ENCODE measurements at places on chromosomes 11 and 22.

DNA sequence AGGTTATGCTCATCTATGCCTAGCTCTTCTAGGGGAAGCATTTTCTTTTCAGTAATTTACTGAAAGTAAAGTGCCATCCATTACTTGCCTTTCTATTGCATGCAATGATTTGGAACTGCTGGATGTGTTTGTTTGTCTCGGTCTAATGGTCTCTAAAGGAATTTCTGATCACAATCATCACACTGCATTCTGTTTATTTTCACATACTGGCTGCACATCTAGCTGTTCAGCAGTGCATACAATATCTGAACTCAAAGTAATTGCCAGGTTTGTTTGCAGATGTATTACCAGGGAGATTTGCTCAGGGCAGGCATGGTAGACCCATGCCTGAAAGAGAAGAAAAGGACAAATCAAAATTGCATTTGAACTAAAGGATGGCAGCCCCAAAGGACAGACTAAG, 36.4 kb upstream of the CWF19L2 start:
- no peak for DNase-seq

DNA sequence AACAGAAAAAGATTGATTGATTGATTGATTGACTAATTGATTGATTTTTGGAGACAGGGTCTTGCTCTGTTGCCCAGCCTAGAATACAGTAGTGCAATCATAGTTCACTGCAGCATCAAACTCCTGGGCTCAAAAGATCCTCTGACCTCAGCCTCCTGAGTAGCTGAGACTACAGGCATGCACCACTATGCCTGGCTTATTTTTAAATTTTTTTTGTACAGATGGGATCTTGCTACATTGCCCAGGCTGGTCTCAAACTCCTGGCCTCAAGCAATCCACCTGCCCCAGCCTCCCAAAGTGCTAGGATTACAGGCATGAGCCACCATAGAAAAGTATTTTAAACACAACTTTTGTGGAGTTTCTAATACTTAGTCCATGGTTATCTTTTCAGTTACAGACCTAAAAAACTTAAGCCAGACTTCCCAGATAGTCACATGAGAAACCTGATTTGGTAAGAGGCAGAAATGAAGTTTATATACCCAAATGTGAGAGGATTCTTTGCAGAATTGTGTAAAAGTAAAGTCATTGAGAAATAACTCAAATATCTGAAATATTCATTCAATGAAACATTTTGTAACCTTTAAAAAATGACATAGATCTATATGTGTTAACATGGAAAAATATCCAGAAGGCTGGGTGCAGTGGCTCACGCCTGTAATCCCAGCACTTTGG, 186.5 kb downstream of the SWAP70 start:
- no peak for DNase-seq

- DNase-seq = no peak
These were observed 16.9 kb downstream of the TUB start for GRCh38 chr11:8097926-8098325.

- peak; percentile 47 for DNase-seq
These were observed 32.2 kb upstream of the OAF start for GRCh38 chr11:120178561-120179056.

GRCh38 chr11:17542249-17542648, 2.0 kb downstream of the USH1C start:
- DNase-seq = no peak

GRCh38 chr11:86369668-86370067, 5.0 kb upstream of the CCDC81 start:
- no peak for DNase-seq

DNA sequence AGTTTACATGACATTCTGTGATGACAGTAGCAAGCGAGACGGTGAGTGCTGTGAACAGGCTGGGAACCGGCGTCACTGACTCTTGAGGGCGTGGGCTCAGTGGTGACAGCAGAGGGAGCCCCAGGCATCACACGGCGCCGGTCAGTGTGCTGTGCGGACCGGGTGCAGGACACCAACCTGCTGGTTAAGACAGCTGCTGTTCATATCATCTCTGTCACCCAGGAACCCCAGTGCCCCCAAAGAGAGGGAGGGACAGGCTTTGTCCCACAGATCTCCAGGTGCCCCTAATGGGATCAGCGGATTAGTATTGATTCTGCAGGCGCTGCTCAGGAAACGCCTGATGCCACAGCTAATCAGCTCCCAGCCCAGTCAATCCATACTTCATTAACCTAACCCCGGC, 18.4 kb downstream of the B3GAT1 start:
- DNase-seq = no peak

DNA sequence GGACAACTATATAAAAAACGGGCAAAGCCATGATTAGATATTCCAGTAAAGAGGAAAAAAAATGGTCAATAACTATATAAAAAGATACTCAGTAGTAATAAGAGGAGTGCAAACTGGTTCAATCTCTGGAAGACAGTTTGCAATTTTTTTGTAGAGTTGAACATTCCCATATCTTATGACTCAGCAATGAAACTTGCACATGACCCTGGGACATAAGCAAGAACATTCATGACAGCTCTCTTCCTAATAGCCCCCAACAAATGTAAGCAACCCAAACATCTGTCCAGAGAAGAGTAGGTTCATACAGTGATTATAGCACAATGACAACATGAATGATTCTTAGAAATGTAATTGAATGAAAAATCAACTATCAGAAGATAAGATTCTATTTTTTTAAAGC, 21.8 kb upstream of the CSF2RB start:
- no peak for DNase-seq

- DNase-seq = peak; percentile 3
These were observed 1219.6 kb downstream of the BRD1 start for GRCh38 chr22:48607901-48608662.

DNA sequence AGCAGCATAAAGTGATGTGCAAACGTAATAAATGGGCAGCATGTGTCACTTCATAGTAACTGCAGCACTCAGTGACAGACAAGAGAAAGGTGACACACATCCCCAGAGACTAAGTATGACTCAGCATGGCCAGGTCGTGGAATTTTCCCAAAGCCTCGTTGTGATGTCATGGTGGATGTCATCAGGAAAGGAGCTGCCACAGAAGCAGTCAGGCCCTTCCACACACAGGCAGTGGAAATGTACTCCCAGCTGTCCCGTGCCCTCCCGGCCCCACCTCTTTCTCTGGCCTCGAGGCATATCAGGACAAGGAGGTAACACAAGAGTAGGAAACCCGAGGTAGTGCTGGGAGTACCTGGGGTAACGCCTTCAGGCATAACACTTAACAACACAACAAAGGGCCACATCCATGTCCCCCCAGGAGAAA, 8.1 kb downstream of the PC start:
- peak; percentile 77 for DNase-seq

GRCh38 chr22:31193092-31193491, 19.0 kb upstream of the LIMK2 start:
- DNase-seq = no peak

DNA sequence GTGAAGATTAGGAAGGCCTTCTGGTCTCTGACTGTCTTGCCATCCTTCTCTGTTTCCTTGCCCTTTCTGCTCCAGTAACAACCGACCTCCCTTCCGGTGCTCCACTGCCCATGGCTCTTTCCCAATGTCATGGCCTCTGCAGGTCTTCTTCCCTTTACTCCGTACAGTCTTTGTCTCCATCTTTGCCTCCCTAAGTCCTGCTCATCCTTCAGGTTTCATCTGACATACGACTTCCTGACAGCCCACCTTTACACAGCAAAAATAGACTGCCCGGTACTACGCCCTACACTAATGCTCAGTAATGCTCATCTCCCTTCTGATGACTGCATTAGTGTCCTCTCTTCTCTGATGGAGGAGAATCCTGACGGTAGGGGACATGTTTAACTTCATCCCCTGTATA, 63.9 kb downstream of the FBXO7 start:
- DNase-seq = no peak

DNA sequence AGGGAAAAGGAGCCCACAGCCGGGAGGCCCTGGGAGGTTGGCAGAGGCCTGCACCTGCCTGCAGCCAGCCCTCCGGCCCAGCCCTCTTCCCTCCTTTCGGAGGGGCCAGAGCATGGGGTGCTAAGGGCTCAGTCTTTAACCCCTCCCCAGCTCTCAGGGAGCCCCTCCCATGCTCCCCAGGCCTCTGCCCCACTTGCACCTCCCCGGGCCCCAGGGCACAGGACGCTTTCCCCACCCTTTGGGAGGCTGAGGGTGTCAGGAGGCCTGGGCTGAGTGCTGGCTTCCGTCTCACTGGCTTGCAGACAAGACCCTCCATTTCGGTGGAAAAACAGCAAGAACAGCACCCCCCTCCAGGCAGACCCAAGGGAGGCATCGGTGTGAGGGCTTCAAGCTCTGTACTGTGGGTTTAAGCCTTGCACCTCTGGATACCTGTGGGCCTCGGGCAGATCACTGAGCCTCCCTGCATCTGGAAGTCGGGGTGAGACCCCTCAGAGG, 7.3 kb downstream of the ASCL2 start:
- DNase-seq = no peak

DNA sequence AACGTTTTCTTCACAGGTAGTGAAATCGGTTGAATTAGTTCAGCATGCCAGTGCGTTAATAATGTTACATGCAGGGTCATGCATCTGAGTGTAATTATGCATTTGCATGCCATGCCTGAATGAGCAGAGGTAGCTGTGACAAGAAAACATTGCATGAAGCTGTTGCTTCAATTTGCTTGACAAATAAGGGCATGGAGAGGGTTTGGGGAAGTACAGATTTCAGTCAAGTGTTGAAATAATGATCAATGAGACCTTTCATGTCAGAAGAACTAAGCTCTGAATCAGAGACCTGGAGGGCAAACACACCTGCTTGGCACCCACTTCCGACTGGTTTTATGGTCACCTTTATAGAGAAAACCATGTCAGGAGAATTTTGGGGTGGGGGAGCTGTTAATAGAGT, 221.4 kb downstream of the DBX1 start:
- DNase-seq = no peak

GRCh38 chr11:89487016-89487415, 4.2 kb downstream of the NOX4 start:
- DNase-seq = peak; percentile 53

- DNase-seq = no peak
These were observed 114.0 kb upstream of the PLET1 start for GRCh38 chr11:112374486-112375140.

Data from astrocyte (in vitro differentiated cells and primary cell).